ENCODE measurements at places on chromosomes 2 and 18.

DNA sequence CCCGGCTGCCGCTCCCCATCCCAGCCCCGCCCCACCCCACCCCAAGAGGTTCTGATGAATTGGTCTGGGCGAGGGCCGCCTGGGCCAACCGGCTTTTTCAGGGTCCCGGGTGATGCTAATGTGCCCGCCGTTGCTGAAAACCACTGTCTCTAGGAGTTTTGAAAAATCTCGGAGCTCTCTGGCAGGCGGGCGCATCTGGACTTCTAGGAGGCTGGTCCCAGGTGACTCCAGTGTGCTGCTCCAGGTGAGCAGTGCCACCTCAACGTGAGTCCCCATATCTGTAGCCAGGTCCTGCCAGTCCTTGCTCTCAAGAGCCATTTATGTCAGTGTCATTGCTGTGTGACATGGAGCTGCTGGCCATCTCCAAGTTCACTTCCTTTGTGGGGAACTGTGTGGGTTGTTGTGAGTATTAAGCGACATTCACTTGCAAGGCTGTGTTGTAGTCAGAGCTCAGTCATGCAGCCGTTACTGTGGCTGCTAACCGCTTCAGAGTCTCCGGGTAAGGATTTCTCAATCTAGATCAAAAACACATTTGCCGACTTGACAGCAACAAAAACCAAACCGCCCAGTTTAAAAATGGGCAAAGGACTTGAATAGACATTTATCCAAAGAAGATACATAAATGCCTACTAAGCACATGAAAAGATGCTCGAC is at the start of gene RFX8:
RFX8 (minus strand) TSS at position 382 of the 654 bp plus-strand sequence. CDS start 8,264 bp downstream, outside the sequence.
- no peak for DNase-seq

- DNase-seq = peak; percentile 30
These were observed 91.4 kb upstream of the BCL2L11 start for GRCh38 chr2:111029181-111029927.

GRCh38 chr2:238267341-238267710 is 21.1 kb downstream of the PER2 start:
- DNase-seq = no peak

DNA sequence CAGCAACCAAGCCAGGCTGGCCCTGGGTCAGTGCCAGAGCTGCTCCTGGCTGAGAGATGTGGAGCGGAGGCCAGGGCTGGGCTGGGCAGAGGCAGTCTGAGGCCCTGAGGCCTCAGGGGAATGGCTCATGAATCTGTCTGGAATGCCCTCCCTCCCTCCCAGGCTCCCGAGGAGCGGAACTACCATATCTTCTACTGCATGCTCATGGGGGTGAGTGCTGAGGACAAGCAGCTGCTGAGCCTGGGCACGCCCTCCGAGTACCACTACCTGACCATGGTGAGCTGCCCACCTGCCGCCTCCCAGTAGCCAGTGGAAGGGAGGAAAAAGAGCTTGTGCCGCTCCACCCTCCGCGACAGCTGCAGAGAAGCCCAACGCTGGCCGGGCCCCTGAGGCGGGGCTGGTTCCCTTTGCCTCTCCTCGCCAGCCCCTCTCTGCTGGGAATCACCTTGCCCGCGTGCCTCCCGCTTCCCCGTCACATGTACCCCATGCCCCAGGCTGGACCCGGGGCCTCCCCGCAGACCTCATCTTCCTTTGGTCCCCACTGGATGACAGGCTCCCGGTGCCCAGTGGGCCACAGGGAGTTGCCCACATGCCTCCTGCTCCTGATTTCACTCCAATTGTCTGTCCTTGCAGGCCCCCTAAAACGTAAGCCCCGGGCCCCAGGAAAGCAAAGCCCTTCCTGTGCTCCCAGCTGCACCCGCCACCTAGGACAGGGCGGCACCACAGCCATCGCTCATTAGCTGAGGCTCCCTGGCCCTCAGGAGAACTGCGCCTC is 41.1 kb downstream of the MYO7B start:
- no peak for DNase-seq

- DNase-seq = no peak
These were observed 56.3 kb downstream of the PAX3 start for GRCh38 chr2:222242532-222242931.
